ENCODE measurements at places on chromosomes 5 and 9. TPM values are rescaled to one million over a fixed set of nuclear protein-coding genes. Genes with fewer than 3 reads are reported as not detected.

Gene PTGDS
- 249 TPM for total RNA-seq

Gene AK8
- total RNA-seq = 1.5 TPM

Gene CKS2
- total RNA-seq = 6.5 TPM

Gene PCDHGA3
- total RNA-seq = 2.2 TPM

Gene PRDM9
- not detected for total RNA-seq

Gene TMEM171
- total RNA-seq = not detected

Gene CDH9
- total RNA-seq = not detected

Gene CCDC187
- total RNA-seq = not detected

Gene SLC45A2
- total RNA-seq = not detected

Gene STPG3
- total RNA-seq = not detected

Gene TPPP
- 5.4 TPM for total RNA-seq

Gene ECPAS
- 120 TPM for total RNA-seq

Gene HINT2
- total RNA-seq = 42.7 TPM

Gene FAM120A
- 98.0 TPM for total RNA-seq

Gene PCDHGA1
- 0.48 TPM for total RNA-seq

Gene TMEM232
- total RNA-seq = 2.5 TPM

Gene BRIX1
- total RNA-seq = 25.4 TPM

Gene ADAMTSL2
- 2.5 TPM for total RNA-seq

Gene GABRP
- 0.19 TPM for total RNA-seq

Gene PRLR
- total RNA-seq = 2.4 TPM

Gene GIN1
- total RNA-seq = 4.2 TPM

Gene SV2C
- total RNA-seq = not detected

Gene CCDC180
- total RNA-seq = 2.8 TPM

Gene UAP1L1
- total RNA-seq = 28.1 TPM

Gene CPLANE1
- total RNA-seq = 18.1 TPM

Gene SLC46A2
- 0.35 TPM for total RNA-seq
